ENCODE measurements at places on chromosomes 11 and 22.

GRCh38 chr11:108224366-108224765 is 1.5 kb downstream of the ATM start:
- DNase-seq: no peak

- DNase-seq: peak; percentile 81
Observed at GRCh38 chr11:74019860-74020259, 11.0 kb upstream of the UCP3 start.

DNA sequence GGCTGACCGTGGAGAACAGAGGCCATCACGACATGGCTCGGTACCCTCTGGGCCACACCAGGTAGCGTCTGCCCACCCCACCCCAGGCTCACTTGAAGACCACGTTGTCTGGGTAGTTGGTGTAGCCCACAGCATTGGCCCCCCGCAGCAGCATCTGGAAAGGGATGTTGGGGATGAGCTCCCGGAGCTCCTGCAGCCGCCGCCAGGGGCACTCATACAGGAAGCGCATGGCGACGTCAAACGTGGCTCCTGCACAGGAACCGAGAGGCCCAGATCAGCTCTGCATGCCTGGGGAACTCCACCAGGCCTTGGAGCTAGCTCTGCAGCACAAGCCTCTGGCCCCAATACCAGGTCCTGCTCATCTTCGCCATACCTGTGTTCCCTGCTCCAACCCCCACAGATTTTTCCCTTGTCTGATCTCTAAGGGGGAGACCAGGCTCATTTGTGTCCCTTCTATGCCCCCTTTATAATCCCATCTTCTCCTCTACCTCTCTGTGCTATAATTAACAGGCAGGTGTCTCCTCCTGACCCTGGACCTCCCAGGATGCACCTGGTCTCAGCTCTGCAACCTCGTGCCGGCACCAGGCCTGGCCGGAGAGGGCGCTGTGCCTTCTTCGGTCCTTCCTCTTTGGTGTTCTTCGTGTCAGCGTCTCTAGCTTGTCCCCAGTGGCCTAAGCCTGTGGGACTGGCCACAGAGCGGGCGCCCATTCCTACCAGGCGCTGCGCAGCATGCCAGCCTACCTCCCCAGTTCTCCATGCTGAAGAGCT is 5.0 kb upstream of the LRFN4 start:
- DNase-seq: peak; percentile 8

GRCh38 chr11:135006800-135007199 is 594.8 kb upstream of the B3GAT1 start:
- no peak for DNase-seq

GRCh38 chr11:14357881-14358728 is 878 bp downstream of the RRAS2 start:
- peak; percentile 11 for DNase-seq

DNA sequence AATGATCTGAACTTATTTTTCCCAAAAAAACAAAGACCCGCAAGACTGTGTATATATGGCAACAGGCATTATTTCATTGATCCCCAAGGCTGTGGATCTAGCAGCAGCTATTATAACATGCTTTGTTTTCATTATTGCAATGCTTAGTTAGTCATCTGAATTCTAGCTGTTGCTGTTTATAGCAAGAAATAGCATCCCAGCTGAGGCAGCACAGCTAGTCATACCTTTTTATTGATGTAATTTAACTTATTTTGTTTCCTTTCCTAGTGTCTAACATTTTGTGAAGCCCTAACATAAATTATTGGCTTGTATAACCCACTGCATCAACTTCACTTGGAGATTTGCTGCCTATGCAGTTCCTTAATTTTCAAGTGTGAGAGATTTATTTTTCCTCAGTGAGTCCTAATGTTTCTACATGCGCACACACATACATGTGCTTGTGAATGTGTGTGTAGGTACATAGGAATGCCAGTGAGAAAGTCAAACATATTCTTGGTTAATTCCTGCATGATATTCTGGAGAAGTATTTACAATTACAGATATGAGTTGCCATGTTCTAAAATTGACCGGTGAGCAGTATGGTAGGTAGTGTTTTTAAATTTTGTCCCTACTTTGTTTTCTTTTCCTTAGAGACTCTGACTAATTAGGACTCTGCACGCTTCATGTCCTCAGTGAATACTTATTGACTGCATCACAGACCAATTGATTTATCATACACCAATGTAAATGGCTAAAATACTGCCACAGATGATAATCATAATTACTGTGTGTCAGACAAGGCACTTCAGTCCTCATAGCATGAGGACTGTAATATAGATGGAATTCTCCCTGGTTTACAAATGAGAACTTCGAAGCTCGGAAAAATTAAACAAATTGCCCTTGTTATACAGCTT is 119.3 kb downstream of the WNT11 start:
- no peak for DNase-seq

GRCh38 chr22:38467438-38467903 is 425 bp upstream of the KDELR3 start:
- DNase-seq: no peak

DNA sequence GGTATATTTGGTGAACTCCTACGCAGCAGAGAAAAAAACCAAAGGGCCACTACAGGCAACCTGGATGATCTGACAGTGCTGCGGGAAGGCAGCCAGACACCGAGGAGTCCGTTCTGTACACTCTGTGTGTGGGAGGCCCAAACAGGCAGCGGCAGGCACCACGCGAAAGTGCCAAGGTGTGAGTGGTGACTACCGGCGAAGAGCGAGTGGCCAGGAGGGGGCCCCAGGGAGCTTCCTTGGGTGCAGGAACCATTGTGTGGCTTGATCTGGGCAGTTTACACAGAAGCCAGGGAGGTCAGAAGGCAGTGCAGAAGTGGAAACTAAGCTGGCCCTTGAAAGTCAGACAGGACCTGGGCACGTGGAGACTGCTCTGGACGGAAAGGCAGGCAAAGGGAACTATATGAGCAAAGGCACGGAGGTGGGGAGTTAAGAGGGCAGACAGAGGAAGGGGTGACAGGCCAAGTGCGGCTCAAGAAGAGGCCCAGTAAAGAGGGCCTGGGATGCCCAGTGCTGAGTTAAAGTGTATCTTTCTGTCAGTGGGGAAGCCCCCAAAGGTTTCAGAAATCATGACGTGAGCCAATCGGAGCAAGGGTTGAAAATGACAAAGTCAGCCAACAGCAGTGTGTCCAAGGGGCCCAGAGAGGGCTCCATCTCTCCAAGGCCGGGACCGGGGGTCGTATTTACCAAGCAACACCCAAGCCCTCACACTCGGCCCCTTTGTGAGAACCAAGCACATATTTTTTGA is 10.6 kb downstream of the TMEM184B start:
- DNase-seq: peak; percentile 37

GRCh38 chr11:118081241-118081958 is 4.5 kb downstream of the TMPRSS4 start:
- no peak for DNase-seq

- DNase-seq: no peak
Observed at GRCh38 chr11:120500414-120501071, 11.0 kb upstream of the GRIK4 start.

GRCh38 chr22:22789233-22789921 is 98.2 kb upstream of the IGLL5 start:
- DNase-seq: no peak

- no peak for DNase-seq
Observed at GRCh38 chr22:35010543-35010942, 55.4 kb upstream of the ISX start.

DNA sequence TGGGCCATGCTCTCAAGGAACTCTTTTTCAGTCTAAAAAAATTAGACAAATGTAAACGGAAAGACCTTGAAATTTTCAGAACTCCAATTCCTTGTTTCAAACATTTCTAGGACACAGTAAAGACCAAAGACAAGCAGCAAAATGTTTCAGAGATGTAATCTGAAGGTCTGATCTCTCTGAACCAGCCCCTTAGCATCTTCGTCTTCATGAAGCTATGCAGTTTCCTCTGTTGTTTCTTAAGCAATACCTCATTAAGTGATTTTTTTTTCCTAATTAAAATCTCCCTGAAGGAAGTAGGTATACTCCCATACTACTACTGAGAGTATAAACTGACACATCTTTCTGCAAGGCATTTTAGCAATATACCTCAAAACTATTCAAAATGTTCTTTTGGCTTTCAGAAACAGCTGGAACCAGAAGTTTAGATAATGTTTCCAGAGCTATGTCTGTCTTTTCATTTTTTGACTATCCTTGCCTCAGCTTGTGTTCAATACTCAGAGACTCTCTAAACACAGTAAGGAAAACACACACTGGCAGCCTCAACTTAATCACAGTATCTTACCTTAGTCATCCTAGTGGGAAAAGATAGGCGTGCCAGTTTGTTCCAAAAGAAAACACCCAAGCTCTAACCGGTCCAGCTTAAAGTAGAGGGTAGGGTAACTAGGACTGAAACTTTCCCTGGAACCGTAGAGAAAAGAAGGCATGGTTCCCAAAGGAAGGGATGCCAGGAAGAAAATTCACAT is 25.1 kb downstream of the SBF2 start:
- DNase-seq: no peak

GRCh38 chr11:46361283-46362155 is 14.3 kb downstream of the DGKZ start:
- peak; percentile 61 for DNase-seq
